Renal pelvis (tissue), 12 donors: ENCODE measurements at places on chromosomes 7 and 10. TPM values are rescaled to one million over a fixed set of nuclear protein-coding genes. Genes with fewer than 3 reads are reported as not detected.

- no peak for DNase-seq
Observed at GRCh38 chr10:35391153-35391953, 55.0 kb downstream of the CCNY start.

DNA sequence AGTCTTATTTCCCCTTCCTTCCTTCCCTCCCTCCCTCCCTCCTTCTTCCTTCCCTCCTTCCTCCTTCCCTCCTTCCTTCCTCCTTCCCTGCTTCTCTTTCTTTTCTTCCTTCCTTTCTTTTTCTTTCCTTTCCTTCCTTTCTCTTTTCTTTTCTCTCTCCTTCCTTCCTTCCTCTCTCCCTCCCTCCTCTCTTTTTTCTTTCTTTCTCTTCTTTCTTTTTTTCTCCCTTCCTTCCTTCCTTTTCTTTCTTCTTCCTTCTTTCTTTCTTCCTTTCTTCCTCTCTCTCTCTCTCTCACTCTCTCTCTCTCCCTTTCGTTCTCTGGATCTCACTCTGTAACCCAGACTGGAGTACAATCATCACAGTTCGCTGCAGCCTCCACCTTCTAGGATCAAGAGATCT is 6.2 kb downstream of the TMEM130 start:
- DNase-seq: no peak

- DNase-seq: no peak
Observed at GRCh38 chr7:97021747-97022490, 2.7 kb downstream of the DLX5 start.

- no peak for DNase-seq
Observed at GRCh38 chr7:116075351-116076145, 45.0 kb upstream of the TFEC start.

The ZNF92 gene
- polyA plus RNA-seq: 20.8 TPM
